Lower lobe of right lung (tissue), 2 donors: ENCODE measurements at places on chromosomes 2 and 18. TPM values are rescaled to one million over a fixed set of nuclear protein-coding genes. Genes with fewer than 3 reads are reported as not detected.

DNA sequence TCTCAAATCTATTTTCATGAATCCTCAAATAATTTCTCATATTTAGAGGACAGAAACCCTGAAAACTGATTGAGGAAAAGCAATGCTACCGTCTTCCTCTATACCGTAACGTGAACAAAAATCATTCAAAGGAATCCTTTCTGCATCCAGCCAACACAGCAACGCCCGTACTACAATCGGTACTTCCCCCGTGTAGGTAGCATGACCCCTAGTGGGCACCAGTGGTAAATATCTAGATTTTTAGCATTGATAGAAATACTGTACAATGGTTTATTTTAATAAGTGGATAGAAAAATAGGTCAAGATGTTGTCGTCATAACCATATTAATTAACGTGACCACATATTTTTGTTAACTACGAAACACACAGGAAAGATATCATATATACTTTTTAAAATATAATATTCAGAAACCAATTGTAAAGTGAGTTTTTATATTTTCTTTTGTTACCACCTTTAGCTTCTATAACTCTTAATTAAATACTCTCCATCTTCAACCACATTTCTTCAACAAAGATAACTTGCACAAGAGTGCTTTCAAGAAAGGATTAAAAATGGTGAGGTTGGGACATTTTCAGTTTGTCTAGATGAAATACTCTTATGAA lies 194.1 kb downstream of the SS18 start:
- H3K4me1 ChIP-seq = no peaks in the 10 kb centered on the region
- no peaks in the 10 kb centered on the region for H3K36me3 ChIP-seq
- no peak overlapping the region for H3K27ac ChIP-seq
- H3K27me3 ChIP-seq = no peaks in the 10 kb centered on the region
- no peak for DNase-seq
- no peak overlapping the region for H3K4me3 ChIP-seq

Gene PTPRM
- total RNA-seq = 85.2 TPM

Gene CDH7
- not detected for total RNA-seq

- H3K4me3 ChIP-seq = no peak overlapping the region
- H3K36me3 ChIP-seq = no peaks in the 10 kb centered on the region
- DNase-seq = no peak
- H3K27ac ChIP-seq = no peak overlapping the region
Measured at GRCh38 chr2:226078666-226079065, 679.2 kb downstream of the NYAP2 start.

- peaks cover 65% of the 10 kb centered on the region for H3K36me3 ChIP-seq
- peaks cover 96% of the 10 kb centered on the region for H3K4me1 ChIP-seq
- H3K27ac ChIP-seq = peak overlapping the region; percentile 82
- DNase-seq = no peak
- no peak overlapping the region for H3K4me3 ChIP-seq
Measured at GRCh38 chr2:96258166-96259022, 7.4 kb downstream of the TMEM127 start.

GRCh38 chr2:188410504-188411235 lies 119.0 kb downstream of the GULP1 start:
- no peaks in the 10 kb centered on the region for H3K36me3 ChIP-seq
- H3K4me3 ChIP-seq = no peak overlapping the region
- peaks cover 3% of the 10 kb centered on the region for H3K4me1 ChIP-seq

DNA sequence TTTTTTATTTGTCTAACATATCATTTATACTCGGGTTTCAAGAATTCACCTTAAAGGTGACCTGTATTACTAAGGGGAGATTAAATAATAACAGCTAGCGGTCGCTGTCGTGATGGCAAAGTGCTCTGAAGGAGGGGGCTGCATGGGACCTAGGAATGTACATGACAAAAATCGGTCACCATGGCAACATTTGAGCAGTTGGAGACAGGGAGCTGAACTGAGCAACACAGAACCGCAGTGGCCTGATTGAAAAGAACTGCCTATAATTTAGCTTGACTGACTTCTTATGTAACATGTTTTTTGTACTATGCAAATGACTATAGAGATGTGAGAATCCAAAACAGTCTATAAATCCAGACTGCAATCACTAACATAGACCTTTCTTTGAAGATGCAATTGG lies 34.3 kb upstream of the EPHA4 start:
- H3K4me3 ChIP-seq = no peak overlapping the region
- DNase-seq = no peak
- no peaks in the 10 kb centered on the region for H3K27me3 ChIP-seq
- no peaks in the 10 kb centered on the region for H3K36me3 ChIP-seq
- peaks cover 5% of the 10 kb centered on the region for H3K4me1 ChIP-seq

DNA sequence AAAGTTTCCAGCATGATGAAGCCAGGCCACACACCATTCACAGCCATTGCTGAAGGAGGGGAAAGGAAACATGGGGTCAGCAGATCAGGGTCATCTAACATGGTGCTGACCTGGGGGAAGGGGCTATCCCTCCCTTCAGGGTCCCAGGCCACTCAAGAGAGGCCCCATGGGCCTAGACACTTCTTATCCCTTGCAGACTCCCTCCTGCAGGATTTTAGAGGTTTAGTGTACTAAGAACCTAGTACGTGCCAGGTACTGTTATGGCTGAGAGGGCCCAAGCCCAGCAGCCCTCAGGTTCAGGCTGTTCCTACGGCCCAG lies 8.8 kb downstream of the KHK start:
- H3K4me3 ChIP-seq = no peak overlapping the region
- no peaks in the 10 kb centered on the region for H3K36me3 ChIP-seq
- H3K27ac ChIP-seq = no peak overlapping the region
- H3K27me3 ChIP-seq = no peaks in the 10 kb centered on the region

Gene IL36A
- total RNA-seq = not detected

Gene SLC4A5
- total RNA-seq = 4.2 TPM

DNA sequence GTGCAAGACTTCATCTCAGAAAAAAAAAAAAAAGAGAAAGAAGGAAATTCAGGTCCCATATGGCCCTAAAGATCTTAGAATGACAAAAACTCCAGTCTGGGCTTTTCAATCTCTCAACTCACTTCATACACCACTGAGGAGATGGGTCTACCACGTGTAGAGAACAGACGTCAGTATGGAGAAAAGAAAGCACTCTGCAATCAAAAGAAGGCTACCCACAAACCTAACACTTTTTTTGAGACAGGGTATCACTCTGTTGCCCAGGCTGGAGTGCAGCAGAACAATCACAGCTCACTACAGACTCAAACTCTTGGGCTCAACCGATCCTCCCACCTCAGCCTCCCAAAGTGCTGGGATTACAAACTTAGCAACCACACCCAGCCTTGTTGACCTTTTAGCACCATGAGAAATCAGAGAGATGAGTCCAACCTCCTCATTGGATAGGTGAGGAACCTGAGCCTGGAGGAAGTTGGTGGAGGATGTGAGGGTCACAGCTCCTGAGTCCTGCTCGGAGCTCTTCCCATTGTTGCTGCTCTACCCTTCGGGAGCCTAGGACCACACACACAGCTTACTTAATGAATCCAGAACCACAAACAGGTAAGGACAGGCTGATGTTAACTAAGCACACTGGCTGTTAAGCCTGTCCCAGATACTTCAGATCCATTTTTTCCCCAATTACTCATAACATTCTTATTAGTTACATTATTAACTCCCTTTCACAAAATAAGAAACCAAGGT lies 23.7 kb downstream of the TBC1D8 start:
- no peak overlapping the region for H3K4me3 ChIP-seq
- DNase-seq = no peak
- no peaks in the 10 kb centered on the region for H3K27me3 ChIP-seq

DNA sequence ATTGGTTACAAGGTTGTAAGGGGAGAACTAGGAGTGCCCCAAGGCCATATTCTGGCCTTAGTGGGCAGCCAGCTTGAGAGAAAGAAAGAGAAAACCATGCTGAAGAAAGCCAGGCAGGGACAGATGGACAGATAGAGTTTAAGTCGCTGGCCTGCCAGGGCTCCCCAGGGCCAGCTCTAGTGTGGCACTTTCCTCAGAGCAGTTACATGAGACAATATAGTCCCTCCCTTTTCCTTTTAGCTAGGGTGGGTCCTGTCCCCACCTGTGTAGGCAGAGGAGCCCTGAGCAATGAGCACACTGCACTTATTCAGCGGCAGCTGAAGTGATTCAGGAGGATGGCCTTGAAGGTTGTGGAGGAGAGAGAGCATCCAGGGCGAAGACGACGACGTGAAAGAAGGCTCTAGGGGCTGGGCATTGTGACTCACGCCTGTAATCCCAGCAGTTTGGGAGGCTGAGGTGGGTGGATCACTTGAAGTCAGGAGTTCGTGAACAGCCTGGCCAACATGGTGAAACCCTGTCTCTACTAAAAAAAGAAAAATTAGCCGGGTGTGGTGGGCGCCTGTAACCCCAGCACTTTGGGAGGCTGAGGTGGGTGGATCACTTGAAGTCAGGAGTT lies 152.0 kb upstream of the SLC1A4 start:
- DNase-seq = no peak
- H3K27ac ChIP-seq = no peak overlapping the region
- H3K36me3 ChIP-seq = no peaks in the 10 kb centered on the region
- H3K4me3 ChIP-seq = no peak overlapping the region
- H3K27me3 ChIP-seq = no peaks in the 10 kb centered on the region

DNA sequence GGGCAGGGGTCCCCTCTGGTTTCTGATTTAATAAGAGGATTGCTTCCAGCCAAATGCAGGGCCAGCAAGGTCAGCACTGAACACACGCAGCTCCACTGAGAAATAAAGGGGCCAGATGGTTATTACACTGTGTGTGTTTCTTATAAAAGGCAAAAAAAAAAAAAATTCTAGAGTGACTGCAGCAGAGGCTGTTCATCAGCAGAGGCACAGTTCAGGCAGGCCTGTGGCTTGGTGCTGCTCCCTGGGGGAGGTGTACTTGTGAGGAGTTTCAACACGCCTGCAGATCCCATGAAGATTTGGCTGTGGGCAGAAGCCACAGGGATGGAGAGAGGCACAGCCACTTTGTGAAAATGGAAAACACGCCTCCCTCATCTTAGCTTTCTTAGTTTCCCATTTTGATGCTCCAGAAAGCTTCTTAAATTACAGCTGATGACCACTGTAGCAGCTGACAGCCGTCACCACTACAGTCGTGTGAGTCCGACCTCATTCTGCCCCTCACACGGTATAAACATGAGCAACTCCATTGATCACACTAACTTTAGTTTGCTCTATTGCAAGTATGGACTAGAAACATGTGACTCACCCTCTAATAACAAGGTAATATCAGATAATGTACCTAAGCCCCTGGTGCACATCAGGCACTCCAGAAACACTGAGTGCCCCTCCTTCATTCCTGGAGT lies 726.5 kb upstream of the RAB6C start:
- H3K4me3 ChIP-seq = no peak overlapping the region
- H3K4me1 ChIP-seq = no peaks in the 10 kb centered on the region
- no peak for DNase-seq
- H3K27ac ChIP-seq = no peak overlapping the region

DNA sequence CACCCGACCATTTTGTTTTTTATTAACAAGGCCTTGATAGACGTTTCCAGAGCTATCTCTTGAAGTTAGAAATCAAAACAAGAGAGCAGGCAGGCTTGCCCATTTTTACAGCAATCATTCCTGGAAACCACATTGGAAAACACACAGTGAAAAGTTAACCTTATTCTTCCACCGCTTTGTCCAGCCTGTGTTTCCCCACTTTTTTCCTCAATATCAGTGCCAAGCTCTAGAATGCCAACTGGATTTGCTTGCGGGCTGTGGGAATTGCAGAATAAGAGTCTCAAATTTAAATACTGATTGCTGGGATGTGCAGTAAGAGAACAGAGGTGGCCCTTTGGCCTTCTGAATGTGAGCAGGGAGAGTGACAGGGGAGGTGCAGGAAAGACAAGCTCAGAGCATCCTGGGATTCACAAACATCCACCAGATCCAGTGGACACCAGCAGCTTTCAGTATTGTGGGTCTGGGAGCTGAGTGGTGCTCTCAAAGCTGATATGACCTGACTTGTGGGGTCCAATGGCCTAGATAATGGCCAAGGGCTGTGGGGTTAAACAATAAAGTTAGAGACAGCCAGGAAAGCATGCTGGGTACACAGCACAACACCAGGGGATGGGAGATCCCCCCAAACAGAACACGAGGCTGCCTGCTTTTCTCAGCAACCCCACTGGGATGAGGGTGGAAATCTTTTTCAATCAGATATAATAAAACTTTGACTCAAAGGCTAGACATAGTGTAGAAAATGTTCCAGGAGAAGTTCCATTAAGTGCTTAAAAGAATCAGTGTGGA lies 15.5 kb downstream of the CYP1B1 start:
- no peak for DNase-seq
- no peak overlapping the region for H3K4me3 ChIP-seq
- no peaks in the 10 kb centered on the region for H3K27me3 ChIP-seq
- H3K36me3 ChIP-seq = no peaks in the 10 kb centered on the region
- no peaks in the 10 kb centered on the region for H3K4me1 ChIP-seq
- no peak overlapping the region for H3K27ac ChIP-seq

GRCh38 chr2:114709936-114710850 lies 267.8 kb downstream of the DPP10 start:
- H3K4me1 ChIP-seq = no peaks in the 10 kb centered on the region
- no peak overlapping the region for H3K27ac ChIP-seq
- no peaks in the 10 kb centered on the region for H3K27me3 ChIP-seq
- no peaks in the 10 kb centered on the region for H3K36me3 ChIP-seq

GRCh38 chr2:8517850-8518498 lies 163.9 kb upstream of the ID2 start:
- no peaks in the 10 kb centered on the region for H3K36me3 ChIP-seq
- no peak for DNase-seq
- H3K27ac ChIP-seq = no peak overlapping the region
- H3K4me3 ChIP-seq = no peak overlapping the region
- H3K4me1 ChIP-seq = peaks cover 18% of the 10 kb centered on the region

DNA sequence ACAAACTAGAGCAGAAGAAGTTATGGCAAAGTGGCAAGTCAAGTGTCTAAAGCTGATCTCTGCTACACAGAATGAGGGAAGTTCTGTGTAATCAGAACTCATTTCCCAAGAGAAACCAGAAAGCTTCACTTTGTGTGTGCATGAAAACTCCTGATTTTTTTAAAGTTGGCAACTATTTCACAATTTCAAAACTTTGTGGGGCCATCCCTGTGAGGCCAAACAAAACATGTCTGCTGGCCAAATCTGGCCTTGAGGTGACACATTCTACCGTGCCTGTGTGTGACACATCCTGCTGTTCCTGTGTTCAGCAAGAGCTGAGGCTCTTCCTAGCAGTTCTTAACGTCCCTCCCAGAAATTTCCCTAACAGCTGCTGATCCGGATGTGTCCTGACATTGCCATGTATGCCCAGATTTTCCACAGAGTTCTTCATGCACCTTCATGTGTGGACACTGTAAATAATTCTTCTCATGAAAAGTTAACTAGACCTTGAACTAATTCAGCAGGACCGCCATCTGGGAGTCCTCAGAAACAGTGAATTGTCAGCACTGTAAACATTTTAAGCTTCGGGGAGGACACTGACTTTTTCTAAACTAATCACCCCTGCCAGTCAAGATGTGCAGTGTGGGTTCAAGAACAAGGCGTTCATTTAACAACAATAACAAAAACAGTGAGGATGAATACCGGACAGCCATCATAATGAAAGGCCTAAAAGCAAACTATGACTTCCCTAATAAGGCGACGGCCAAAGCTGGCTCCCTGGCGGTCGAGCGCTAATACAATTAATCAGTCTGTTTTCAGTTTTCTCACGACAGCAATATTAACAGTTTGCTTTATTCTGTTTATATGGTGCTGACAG lies 99.0 kb downstream of the PLEKHM3 start:
- H3K36me3 ChIP-seq = no peaks in the 10 kb centered on the region
- no peaks in the 10 kb centered on the region for H3K27me3 ChIP-seq
- H3K4me1 ChIP-seq = peaks cover 9% of the 10 kb centered on the region
- H3K4me3 ChIP-seq = no peak overlapping the region
- DNase-seq = no peak
- peak overlapping the region; percentile 8 for H3K27ac ChIP-seq

- H3K27ac ChIP-seq = no peak overlapping the region
- no peaks in the 10 kb centered on the region for H3K27me3 ChIP-seq
- no peak overlapping the region for H3K4me3 ChIP-seq
- H3K36me3 ChIP-seq = no peaks in the 10 kb centered on the region
- DNase-seq = no peak
- no peaks in the 10 kb centered on the region for H3K4me1 ChIP-seq
Measured at GRCh38 chr2:199370150-199370780, 87.5 kb downstream of the SATB2 start.
